ENCODE measurements at places on chromosomes 16 and 17.

DNA sequence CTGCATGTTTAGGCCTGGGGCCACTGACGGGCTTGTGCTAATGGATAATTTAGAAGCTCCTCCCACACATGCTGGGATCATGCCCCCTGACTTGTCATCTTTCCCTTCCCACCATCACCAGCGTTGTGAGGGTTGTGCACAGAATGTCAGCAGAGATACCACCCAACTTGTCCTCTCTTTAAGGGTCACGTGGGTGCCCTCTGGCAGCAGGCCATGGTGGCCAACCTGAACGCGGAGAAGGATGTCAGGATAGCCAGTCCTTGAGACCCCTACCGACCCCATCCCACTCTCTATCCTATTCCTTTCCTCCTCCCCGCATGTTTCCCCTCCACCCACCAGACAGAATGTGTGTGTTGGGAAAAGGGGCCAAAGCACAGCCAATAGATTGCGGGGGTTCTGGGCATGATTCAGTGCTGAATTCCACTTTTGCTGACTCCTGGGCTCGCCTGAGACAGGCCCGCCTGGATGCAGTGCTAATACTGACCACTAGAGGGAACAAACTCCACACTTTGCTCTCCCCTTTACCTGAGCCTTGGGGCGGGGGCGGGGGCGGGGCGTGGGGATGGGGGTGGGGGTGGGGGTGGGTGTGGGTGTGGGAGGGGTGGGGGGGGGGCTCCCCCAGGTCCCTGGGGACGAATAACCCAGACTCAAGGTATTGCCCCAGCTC, at the start of gene GH2:
TSS of gene GH2 (minus strand) at position 10 of the 667 bp plus-strand sequence. CDS start 143 bp downstream, outside the sequence.
- DNase-seq, result no peak

- DNase-seq, result no peak
Observed at GRCh38 chr17:43846221-43846712, 709 bp upstream of the CD300LG start.

- DNase-seq, result no peak
Observed at GRCh38 chr16:87172632-87173031, 144.6 kb downstream of the C16orf95 start.

GRCh38 chr16:76964464-76965154, 226.4 kb upstream of the MON1B start:
- no peak for DNase-seq

DNA sequence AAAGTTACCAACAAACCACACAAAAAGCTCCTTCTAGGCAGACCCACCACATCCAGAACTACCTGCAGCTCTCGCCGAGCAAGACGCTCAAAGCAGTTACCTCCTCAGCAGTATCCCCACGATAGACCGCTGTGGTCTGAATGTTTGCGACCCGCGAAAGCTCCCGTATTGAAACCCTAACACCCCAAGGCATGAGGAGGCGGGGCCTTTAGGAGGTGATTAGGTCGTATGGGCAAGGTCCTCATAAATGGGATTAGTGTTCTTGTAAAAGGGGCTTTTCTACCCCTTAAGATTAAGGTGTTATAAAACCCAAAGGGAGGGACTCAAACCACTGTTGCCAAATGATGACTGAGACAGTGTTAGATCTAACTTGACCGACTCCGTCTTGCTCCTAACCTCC, 19.0 kb upstream of the RPH3AL start:
- no peak for DNase-seq

DNA sequence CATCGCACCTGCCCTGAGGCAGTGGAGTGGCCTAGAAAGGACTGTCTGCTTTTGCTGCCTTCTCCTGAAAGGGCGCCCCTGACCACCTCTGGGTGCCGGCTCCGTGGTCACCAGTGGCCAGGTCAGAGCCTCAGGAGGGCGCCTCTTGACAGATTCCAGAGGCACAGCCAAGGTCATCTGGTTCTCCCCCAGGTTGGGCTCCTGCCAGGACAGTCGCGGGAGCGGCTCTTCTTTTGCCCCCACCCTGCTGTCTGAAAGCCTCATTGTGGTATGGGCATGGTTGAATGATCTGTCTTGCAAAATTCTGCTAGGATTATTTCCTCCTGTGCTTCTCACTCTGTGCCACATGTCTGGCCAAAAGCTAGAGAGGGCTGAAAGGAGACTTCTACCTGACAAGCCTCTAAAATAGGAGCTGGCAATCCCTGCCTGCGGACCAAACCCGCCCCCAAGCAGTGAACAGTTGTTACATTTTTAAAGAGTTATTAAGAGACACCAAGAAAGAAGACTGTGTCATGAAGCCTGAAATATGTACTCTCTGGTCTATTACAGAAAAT, 82.8 kb downstream of the SNX29 start:
- no peak for DNase-seq

DNA sequence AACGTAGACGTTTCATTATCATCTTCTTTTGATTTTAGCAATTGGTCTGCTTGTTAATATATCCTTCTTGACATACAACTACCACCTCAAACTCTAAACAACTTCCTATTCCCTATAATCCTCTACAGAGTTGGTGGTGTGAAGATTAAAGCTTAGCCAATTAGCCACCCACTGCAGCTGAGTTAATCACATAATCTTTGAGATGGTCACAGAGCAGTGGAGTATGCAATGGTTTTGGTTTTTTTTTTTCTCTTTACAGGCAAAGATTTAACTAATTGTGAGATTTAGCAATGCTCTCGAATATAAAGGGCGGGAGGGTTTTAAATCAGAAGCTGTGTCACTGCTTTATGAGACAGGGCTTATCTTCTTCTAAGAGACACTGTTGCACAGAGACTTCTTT, 37.0 kb downstream of the STX8 start:
- DNase-seq, result no peak

DNA sequence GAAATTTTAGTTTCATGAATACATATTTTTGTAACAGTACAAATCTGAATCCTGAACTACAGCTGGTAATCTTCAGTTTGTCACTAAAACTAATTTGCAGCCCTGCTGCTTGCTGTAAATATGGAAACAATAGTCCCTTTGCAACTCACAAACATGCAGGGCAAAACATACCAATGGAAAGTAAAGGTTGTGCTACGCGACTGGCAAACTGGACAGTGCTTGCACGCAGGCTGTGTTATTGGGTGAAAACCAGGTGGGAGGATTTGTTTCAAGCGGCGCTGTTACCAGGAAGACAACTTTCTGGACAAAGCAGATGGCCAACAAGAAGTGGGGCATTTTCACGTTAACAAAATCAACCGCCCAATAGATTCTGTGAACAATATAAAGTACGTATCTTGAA, 93.5 kb downstream of the CDYL2 start:
- no peak for DNase-seq

GRCh38 chr17:81842725-81843504, 8.1 kb upstream of the PPP1R27 start:
- DNase-seq, result no peak

DNA sequence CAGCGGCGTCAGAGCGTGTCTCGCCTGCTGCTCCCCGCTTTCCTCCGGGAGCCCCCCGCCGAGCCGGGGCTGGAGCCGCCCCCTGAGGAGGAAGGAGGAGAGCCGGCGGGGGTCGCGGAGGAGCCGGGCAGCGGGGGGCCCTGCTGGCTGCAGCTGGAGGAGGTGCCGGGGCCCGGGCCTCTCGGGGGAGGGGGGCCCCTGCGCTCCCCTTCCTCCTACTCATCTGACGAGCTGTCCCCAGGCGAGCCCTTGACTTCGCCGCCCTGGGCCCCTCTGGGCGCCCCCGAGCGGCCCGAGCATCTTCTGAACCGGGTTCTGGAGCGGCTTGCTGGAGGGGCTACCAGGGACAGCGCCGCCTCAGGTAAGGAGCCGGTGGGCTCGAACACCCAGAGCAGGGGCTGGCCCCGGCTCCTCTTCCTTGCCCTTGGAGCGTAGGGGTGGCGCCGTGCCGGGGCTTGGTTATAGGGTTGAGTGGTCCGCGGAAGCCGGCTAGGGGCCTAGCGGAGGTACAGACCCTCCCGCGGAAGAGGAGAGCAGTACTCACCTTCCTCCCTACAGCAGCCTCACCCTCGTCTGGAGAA, 841 bp downstream of the RAPGEFL1 start:
- DNase-seq, result no peak

DNA sequence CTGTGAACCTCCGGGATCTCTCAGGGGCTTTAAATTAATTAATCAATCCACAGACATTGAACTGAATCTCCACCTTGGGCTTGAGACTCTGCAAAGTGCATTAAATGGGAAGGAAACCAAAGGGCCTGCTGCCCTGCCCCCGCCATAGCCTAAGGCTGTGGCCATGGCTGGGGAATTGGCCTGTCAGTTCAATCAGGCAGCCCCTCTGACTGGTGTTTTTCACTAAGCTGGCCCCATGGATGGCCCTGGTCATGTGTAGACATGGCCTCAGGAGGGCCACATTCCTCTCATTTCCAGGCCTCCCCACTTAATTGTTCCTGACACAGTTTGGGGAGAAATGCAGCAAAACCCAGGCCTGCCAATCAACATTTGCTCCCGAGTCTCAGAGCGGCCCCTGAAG, 499.8 kb downstream of the WWOX start:
- DNase-seq, result no peak

DNA sequence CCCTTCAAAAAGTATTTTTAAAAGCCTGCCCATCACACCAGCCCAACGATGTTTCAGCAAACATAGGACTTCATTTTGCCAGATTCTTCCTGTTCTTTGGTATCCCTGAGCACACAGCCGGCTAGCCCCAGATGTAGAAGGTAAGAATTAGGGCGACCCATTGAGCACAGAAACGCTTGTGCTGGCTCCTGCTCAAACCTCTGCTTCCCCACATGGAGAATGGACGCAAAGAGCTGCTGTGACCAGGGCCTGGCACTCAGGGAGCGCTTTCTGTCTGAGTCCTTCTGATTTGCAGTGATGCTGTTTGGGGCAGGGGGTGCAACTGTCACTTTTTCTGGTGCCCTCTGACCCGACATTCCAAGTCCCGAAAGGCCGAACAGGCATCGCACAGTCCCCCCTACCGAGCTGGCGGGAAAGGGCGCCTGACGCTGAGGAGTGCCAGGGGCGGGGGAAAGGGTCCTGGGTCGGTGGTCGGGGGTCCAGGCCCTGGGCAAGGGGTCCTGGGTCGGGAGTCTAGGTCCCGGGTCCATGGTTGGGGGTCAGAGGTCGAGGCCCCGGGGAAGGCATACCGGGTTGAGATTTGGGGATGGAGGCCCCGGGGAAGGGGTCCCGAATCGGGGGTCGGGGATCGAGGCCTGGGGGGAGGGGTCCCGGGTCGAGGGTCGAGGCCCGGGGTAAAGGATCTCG, 930 bp downstream of the CHMP1A start:
- DNase-seq, result no peak

DNA sequence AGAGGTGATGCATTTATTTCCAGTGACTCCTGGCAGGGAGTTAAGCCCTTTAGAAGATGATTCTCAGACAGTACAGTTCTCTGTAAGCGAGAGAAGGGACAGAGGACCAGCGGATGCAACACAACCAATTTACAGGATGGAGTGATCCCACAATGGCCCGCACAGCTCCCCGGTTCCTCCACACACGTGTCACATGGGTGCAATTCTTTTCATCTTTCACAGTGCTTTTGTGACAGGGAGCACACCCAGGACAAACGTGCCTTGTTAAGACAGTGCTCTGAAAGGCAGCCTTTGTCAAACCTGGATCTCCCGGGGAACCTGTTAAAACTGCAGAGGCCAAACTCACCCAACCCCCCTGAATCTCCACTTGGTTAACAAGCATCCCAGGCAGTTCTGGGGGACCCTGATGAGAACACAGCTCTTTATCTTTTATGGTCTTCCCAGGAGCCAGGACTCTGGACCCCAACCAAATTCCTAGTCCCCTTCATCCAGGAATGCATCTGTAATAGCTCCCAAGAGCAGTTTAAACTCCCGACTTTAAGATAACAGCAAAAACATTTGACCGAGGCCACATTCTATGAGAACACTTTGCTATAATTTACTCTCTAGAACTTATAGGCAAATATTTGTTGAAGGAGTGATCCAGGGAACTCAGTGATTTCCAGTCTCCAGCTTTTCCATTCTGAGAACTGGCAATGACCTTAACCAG, 134.9 kb upstream of the CDH5 start:
- DNase-seq, result no peak

DNA sequence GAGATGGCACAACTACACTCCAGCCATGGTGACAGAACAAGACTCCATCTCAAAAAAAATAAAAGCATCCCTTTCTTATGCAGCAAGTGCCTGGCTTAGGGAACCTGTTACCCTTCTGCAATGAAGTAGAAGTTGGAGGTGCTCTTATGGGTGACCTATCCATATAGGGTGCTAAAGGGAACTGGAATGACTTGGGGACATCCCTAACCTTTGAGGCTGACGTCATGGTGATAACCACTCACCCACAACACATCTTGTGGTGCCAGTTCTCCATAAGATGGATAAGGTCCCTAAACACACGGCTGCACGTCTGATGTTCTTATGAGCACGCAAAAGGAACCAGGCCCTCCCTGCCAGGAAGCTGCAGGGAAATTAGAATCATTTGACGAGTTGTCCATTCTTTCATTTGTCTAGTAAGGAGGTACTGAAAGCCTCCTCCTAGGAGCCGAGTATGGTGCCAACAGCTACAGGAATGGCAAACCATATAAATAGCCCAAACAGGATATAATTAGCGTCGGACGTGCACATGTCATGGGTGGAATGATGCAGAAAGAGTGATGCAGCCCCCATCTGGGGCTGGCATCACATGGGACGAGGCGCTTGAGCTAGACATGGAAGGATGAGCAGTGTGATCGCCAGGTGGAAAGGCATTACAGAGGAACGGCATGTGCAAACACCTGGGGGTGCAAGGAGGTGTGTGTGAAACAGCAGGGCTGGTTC, 52.5 kb downstream of the ARHGAP27 start:
- no peak for DNase-seq

GRCh38 chr17:82384730-82385481, 13.3 kb downstream of the UTS2R start:
- DNase-seq, result no peak

DNA sequence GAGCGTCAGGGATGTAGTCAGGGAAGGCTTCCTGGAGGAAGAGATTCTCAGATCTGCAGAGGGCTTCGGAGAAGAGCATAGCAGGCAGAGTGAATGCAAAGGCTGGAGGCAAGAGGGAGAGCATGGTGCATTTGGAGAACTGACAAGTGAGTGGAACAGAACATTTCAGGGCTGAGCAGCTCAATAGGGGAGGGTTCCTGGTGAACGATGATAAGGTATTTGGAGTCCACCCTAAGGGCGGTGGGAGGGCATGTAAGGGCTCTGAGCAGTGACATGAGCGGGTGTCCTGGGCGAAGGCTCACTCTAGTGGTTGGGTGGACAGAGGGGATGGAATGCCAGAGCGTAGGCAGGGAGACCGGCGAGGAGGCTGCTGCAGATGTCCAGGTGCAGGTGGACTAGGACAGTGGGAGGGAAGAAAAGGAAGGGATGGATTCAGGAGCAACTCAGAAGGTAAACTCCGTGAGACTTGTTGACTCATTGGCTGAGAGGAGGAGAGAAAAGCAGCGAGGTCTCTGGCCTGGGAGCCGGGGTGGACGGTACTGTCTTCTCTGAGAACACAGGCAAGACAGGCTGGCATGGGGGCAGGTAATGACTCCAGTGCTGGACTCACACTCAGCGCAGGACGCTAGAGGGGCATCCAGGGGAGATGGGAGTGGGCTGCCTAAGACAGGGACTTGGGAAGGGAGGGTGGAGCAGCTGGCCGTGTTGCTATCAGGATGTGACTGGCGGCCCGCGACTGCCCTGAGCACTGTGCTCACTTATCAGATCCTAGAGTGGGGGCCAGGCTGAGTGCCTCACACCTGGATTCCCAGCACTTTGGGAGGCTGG, 1.4 kb upstream of the PITPNA start:
- DNase-seq, result no peak

Data from GM04503 (cell line).